ENCODE measurements at places on chromosomes 5 and 9. TPM values are rescaled to one million over a fixed set of nuclear protein-coding genes. Genes with fewer than 3 reads are reported as not detected.

Gene PRUNE2
- total RNA-seq: not detected

Gene GDA
- total RNA-seq: not detected

DNA sequence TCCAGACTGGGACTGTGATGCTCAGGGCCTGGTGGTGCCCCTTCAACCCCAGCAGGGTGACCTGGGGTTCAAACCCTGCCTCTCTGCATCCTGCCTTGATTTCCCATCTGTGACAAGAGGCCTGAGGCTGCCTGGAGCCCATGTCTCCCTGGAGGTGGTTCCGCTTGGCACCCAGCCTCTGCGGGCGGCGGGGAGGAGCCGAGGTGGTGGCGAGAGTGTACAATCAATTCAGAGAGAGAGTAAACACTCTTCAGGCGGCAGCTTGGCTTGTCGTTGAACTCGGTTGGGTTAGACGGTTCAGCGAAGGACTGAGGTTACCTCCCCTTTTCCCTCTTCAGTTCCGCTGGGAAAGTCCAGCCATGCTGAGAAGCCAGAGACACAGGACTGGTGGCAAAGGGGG lies 39.3 kb downstream of the NTNG2 start:
- no peaks in the 10 kb centered on the region for H3K4me1 ChIP-seq
- DNase-seq: no peak
- H3K36me3 ChIP-seq: no peaks in the 10 kb centered on the region
- H3K4me3 ChIP-seq: no peak overlapping the region
- no peak overlapping the region for H3K27ac ChIP-seq

- no peaks in the 10 kb centered on the region for H3K27me3 ChIP-seq
- H3K36me3 ChIP-seq: no peaks in the 10 kb centered on the region
- no peak for DNase-seq
- no peak overlapping the region for H3K27ac ChIP-seq
- no peaks in the 10 kb centered on the region for H3K4me1 ChIP-seq
Measured at GRCh38 chr9:27939186-27939585, 365.9 kb upstream of the C9orf72 start.

Gene TRMT10B
- 28.9 TPM for total RNA-seq

Data from naive thymus-derived CD4-positive, alpha-beta T cell (primary cell).